ENCODE measurements at places on chromosomes 11 and 22. TPM values are rescaled to one million over a fixed set of nuclear protein-coding genes. Genes with fewer than 3 reads are reported as not detected.

DNA sequence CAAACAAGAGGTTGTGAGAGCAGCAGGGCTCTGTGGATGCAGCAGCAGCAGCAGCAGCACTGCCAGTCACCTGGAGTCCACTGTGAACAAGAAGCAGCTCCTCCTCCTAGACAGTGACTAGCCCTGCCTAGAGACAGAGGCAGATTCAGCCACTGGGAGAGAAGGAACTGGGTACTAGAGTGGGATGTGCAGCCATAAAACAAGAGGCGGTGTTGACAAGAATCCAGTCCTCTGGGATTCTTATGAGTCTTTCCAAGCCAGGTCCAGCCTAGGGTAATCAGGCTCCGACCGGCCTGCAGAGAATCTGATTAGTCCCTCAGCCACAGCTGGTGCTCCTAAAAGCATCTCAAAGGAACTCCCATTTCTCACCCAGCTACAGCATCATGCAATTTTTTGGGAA, 83.9 kb upstream of the USP47 start:
- DNase-seq, result no peak

The MAPK8IP2 gene
- total RNA-seq, result 2.5 TPM

DNA sequence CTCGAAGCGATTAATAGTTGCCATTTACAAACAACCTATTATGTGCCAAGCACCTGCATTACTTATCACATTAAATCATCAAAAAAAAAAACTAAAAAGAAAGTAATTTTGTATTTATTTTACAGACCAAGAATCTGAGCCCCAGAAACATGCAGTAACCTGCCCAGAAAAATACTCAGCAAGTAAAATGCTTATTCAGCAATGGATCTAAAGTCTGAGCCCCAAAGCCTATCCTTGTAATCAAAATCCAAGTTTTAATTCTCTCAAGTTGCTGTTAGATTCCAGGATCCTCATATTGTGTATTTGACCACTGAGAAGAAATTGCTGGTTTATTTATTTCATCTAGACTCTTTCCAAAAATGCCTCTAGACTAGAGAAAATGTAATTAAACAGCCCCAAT, 783.3 kb upstream of the API5 start:
- no peak for DNase-seq

GRCh38 chr11:120482149-120482548, 29.4 kb upstream of the GRIK4 start:
- DNase-seq, result no peak

The UPK2 gene
- not detected for total RNA-seq

The HTR3B gene
- total RNA-seq, result not detected

The CBLIF gene
- total RNA-seq, result not detected

GRCh38 chr22:50267591-50268390, 2.4 kb downstream of the MAPK11 start:
- peak; percentile 37 for DNase-seq

GRCh38 chr11:15412054-15412453, 297.3 kb downstream of the INSC start:
- peak; percentile 1 for DNase-seq

DNA sequence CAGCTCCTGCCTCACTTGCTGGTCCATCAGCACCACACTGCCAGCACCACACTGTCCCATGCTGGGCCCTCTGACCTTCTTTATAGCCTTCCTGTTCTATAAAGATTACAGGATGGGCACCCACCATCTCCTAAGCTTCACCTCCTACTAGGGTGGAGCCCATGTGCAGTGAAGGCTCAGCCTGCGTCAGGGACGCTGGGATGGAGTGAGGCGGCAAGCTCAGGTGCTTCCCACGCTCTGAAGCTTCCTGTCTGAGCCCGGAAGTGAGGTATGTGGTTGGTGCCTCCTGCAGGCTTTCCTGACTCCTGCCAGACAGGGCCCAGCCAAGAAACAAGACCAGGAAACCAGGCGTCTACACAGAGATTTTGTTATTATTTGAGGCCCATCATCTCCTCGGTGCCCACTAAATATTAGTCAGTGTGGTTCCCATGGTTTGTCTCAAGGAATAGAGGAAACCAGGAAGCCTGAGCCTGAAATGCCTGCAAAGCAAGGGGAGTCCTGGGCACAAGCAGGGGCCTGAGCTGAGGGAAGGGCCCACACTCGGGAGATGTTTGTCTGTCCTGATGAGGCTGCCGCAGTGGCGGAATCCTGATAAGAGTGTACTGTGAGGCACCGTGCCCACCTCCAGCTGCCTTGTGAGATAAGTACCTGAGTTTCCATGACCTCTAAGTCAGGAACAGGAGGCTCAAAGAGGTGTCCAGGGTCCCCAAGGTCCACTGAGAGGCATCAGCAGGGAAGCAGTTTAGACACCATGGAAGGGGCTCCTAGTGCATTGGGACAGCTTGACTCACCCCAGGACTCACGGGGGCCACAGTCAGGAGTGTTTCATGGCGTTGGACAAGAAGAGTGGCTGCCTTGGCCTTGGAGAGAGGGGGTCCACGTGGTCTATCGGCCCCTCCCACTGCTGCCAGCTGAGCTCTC, 22.0 kb downstream of the RSPH14 start:
- no peak for DNase-seq

GRCh38 chr11:96486890-96487611, 97.2 kb downstream of the JRKL start:
- DNase-seq, result peak; percentile 18

GRCh38 chr11:106276126-106276525, 198.7 kb downstream of the AASDHPPT start:
- no peak for DNase-seq

DNA sequence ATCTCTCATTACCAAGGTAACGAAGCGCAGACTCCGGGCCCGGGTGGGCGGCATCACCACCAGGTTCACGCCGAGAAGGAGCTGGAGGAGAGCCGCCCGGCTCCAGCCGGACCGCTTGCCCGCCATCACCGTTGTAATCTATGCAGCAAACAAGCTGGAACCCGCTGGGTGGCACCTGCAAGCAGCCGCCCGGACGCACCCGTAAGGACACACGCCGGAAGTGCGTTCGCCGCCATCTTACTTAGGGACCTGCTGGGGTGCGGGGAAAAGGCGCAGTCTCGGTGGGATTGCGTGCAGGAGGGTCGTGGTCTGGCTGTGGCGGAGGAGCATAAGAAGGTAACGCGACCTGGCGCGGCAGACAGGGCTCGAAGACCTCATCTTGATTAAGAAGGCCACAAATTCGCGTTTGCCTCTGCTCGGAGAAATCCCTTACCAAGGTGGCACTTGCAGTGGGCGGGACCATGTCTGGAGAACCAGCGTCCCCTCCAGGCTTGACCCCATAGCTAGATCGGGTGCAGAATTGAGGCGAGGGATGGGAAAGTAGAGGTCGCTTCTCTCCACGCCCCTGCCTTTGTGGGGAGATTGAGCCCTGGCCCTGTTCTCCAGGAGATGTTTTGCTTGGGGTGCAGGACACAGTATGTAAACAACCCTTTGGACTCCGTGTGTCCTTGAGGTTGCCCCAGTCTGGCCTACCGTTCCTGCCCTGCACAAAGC, at the start of gene ACP2:
ACP2 (minus strand) TSS at position 151 of the 714 bp plus-strand sequence; CDS start at position 126, 25 bp downstream.
- DNase-seq, result peak; percentile 81

- no peak for DNase-seq
These were observed 46.9 kb upstream of the PRSS23 start for GRCh38 chr11:86753459-86753858.

DNA sequence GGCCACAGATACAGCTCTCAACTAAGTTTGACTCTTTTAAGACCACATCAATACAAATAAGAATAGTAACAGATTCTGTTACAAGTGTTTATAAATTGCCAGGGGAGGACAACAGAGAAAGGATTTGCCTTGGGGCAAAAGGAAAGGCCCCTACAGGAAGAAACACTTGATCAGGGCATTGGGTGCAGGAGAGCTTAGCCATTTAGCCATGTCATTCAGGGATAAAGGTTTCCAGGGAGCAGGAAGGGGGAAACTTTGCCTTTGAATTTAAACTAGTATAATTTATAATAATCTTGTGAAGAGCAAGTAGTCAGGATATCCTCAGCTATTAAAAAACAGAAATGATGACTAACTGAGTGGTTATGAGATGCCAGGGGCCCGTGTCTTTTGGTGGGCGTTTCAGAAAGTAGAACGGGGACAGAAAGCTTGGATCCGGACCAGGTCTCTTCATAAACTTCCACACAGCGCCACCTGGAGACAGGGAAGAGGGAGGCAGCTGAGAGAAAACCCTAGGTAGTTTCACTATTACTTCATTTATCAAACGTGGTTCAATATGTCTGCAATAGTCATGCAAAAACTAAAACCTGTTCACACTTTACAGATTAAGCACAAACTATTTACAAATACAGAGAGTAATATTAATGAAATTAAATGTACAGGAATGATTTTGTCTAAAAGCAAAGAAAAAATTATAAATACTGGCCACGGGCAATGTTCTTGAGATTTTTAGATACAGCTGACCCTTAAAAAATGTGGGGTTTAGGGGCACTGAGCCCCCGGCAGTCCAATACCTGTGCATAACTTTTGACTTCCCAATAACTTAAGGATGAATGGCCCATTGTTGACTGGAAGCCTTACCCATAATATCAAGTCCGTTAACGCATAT, 11.0 kb upstream of the SLC5A4 start:
- DNase-seq, result peak; percentile 44

DNA sequence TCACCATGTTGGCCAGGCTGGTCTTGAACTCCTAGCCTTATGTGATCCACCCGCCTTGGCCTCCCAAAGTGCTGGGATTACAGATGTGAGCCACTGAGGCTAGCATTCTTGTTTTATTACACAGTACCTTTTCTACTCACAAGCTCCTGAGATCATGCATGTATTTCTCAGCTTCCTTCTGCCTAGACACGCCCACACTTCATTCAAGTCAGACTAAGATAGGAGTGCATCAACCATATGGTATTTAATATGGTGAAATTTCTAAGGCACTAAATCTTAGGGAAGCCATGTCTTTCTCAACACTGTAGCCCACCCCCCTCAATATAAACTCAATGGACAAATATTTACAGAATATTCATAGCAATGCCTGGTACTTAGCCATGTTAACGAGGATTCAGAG, 62.1 kb downstream of the SLC25A17 start:
- peak; percentile 72 for DNase-seq

- DNase-seq, result peak; percentile 54
These were observed 96.1 kb upstream of the THY1 start for GRCh38 chr11:119518746-119519730.

- DNase-seq, result peak; percentile 45
These were observed 106.4 kb downstream of the MIAT start for GRCh38 chr22:26763633-26764361.

DNA sequence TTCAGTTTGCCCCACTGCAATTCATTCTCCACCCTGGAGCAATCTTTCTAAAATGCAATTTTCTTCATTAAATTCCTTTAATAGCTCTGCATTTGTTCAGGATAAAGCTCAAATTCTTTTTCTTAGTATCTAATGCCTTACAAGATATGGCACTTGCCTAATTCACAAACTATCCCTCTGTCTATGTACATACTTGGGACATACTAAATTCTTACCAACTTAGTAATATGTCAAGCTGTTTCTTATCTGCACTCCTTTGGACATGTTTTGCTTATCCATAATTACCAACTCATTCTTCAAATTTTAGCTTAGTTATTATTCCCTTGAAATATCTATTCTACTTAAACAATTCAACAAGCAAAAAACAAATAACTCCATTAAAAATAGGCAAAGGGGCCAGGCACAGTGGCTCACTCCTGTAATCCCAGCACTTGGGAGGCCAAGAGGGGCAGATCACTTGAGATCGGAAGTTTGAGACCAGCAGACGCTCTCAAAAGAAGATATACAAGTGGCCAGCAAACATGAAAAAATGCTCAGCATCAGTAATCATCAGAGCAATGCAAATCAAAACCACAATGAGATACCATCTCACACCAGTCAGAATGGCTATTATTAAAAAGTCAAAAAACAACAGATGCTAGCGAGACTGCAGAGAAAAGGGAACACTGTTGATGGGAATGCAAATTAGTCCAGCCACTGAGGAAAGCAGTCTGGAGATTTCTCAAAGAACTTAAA, 96.9 kb downstream of the FAM76B start:
- no peak for DNase-seq

DNA sequence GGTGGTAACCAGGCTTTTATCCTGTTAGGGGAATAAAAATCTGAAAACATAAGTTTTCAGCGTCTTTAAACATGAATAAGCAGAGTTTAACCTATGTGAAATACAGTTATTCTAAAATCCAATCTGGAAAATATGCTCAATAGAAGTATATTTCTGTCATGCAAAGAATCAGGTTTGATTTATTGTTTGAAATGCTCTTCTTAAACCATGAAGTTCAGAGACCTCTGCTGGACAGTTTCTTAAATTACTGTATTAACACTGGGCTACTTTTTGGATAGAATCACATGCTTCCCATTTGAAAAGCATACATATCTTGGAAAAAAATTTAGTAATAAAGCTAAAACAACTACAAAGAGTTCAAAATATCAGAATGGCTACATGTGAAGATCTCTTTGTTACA, 25.4 kb downstream of the APIP start:
- peak; percentile 21 for DNase-seq

DNA sequence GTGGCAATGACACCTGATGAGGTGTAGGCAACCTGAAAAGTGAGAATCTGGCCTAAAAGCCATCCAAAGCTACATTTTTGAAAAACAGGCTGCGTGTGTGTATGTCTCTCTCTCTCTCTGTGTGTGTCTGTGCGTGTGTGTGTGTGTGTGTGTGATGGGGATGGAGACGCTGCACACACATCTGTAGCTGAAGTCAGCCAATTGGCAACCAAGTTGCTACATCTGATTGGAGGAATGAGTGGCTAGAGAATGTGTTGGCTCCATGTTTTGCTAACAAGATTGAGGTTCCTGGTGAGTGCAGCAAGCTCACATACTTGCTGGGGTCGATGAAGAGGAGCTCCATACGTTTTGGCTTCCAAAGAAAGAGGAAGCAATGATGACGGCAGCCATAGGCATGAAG, 311.4 kb upstream of the NCAM1 start:
- no peak for DNase-seq

The ALDH3B1 gene
- 20.8 TPM for total RNA-seq

The RAB6A gene
- 257 TPM for total RNA-seq

The ALX4 gene
- not detected for total RNA-seq

The TEAD1 gene
- total RNA-seq, result 93.9 TPM

- DNase-seq, result no peak
These were observed 2.5 kb downstream of the TMEM184B start for GRCh38 chr22:38270091-38270992.

GRCh38 chr11:111336582-111337256, 38.4 kb downstream of the POU2AF3 start:
- no peak for DNase-seq

- DNase-seq, result no peak
These were observed 73.8 kb upstream of the RTL6 start for GRCh38 chr22:44571566-44572413.

The FXYD2 gene
- not detected for total RNA-seq

The C11orf42 gene
- not detected for total RNA-seq

DNA sequence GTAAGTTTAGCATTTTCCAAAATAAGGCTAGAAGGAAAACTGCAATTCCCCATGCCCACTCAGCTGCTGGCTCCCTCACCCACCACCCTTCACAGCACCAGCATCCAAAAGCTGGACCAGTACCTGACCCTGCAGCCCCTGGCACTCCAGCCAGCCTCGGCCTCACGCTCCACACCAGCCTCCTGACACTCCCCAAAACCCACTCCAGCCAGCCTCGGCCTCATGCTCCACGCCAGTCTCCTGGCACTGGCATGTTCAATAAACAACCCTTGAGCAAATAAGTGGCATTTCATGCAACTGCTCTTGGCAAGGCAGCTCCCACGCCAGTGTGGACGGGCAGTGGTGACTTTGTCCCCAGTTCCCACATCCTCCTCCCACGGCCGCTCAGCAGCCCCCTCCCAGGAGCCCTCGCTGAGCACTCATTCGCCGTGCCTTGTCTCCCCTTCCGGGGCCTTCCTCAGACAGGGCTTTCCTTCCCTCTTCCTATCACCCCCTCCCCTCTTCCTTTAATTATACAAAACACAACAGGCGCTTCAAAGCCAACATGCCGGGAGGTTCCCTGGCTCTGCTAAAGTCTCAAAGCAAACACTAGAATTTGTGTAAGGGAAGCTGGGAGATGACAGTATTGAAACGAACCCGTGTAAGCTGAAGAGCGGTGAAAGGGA, 6.8 kb downstream of the TOLLIP start:
- DNase-seq, result no peak
